ENCODE measurements at places on chromosomes 5 and 9.
A peak's percentile ranks its signal among the peaks of the same experiment; 100 is the strongest.

- DNase-seq: no peak
These were observed 73.0 kb downstream of the C9orf85 start for GRCh38 chr9:71984403-71984802.

- no peak for DNase-seq
These were observed 89.5 kb downstream of the NSUN2 start for GRCh38 chr5:6543346-6543730.

GRCh38 chr9:75930730-75931321 lies 40.4 kb downstream of the PCSK5 start:
- DNase-seq: no peak

GRCh38 chr5:1552521-1553255 lies 28.9 kb upstream of the LPCAT1 start:
- DNase-seq: no peak

- DNase-seq: no peak
These were observed 103.1 kb downstream of the SERINC5 start for GRCh38 chr5:80152778-80153177.

GRCh38 chr9:105070176-105070575 lies 142.2 kb upstream of the ABCA1 start:
- no peak for DNase-seq

DNA sequence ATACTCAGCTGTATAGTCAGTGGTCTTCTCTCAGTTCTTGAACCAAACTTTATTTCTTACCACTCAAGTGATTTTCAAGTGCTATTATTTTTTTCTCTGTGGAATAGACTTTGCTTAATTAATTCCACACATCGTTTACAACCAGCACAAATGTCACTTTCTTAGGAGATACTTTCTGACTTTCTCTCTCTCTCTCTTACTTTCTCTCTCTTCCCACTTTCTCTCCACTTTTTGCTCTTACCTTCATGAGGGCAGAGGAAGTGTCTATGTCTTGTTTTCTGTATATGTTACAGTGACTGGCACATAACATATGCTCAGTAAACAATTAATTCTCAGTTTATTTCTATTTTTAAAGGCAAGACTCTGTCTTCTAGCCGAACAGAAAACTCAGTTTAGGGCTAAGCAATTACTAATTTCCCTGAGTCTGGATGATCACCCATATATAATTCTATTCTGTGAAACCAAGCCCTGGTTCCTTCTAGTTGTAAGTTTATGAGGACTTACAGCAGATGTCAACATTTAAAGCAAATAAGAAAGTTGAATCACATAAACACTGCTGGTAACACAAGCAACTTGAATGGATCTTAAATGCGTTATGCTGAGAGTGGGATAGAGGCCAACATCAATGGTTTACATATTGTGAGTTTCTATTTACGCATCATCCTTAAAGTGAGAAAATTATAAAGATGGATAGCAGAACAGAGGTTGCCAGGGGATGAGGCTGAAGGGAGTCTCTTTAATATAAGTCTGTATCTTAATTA lies 791.4 kb downstream of the MTRR start:
- DNase-seq: no peak

DNA sequence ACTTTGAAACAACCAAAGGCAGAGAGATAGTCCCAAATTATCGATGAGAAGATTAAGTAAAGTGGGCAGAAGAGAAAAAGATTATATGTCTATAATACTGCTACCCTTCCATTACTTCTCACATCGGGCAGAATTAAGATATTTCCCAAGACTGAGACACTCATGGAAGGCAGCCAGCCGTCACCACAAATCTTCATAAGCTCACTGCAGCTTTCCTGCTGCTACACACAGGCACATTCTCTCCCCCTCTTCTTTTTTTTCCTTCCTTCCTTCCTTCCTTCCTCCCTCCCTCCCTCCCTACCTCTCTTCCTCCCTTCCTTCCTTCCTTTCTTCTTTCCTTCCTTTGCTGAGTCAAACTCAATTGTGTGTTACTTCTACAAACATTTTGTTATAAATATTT lies 58.7 kb upstream of the SPATA31C2 start:
- no peak for DNase-seq

GRCh38 chr5:17118631-17119030 lies 98.8 kb upstream of the BASP1 start:
- DNase-seq: no peak

DNA sequence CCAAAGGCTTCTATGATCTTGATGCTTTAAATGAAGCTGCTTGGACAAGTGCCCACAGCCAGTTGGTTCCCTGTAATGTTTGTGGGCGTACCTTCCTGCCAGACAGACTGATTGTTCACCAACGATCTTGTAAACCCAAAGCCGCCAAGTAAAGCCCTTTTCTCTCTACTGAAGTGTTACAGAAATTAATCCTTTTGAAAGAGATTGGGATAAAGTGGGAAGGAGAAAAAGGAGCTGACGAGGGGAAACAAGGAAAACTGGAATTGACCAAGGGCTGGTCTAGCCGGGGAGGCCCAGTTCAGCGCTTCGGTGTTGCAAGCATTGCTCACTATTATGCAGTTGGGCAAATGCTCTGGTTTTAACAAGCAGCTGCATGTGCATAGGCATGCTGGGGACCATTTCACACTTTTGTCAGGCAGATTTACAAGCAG lies 53.2 kb downstream of the ZNF474 start:
- no peak for DNase-seq

- no peak for DNase-seq
These were observed 194.1 kb downstream of the CACNA1B start for GRCh38 chr9:138071731-138072130.

DNA sequence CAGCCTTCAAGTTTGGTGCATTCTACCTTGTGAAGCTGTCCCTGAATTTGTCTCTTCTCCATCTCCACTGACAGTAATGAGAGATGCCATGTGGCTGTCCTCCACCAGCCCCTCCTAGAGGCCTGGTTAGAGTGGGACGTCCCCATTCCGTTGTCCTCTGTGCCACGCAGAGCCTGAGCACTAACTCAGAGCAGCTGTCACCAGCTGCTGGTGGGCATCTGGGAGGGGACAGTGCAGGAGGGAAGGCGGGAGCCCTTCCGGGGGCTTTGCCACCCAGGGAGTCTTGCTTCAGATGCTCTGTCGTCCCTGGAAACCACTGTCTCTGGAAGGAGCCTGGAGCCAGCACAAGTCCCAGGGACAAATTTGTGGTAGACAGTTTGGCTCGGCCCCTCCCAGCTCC lies 78.6 kb downstream of the PDZD2 start:
- DNase-seq: no peak

- no peak for DNase-seq
These were observed 199.9 kb downstream of the ADAMTS12 start for GRCh38 chr5:33691856-33692255.

DNA sequence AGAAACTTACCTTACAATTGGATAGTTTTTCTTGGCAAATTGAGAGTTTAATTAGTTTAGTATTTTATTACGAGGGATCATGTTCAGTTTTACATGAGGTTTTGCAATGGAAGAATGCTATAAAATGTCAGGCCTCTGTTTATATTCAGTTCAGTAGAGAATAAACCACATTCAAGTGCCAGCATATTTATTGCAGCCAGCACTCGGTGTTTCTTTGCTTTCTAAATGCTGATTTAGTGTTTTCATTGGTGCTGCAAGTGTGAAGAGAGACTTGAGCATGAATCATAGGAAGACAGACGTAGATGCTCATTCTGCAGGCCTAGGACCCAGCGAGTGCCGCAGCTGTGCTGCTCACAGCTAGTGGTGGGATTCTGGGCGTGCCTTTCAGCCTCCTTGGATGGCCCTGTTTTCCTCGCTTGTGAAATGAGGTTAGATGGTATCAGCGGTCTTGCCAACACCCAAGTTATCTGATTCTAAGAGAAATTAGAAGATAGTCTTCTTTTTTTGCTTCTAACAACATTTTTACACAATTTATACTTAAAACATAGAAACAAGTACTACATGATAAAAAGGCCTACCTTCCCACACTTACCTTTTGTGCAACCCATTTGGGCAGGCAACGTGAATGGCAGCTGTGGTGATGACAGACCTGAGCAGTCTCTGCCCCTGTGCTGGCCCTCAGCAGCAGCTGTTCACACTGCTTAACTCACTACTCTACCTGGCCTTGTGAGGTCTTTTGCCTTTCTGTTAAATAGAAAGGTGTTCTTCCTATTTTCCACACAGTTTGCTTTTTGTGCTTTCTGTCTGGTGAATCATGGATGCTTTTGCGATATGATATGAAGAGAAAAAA lies 26.8 kb upstream of the TNFAIP8 start:
- peak; percentile 61 for DNase-seq

DNA sequence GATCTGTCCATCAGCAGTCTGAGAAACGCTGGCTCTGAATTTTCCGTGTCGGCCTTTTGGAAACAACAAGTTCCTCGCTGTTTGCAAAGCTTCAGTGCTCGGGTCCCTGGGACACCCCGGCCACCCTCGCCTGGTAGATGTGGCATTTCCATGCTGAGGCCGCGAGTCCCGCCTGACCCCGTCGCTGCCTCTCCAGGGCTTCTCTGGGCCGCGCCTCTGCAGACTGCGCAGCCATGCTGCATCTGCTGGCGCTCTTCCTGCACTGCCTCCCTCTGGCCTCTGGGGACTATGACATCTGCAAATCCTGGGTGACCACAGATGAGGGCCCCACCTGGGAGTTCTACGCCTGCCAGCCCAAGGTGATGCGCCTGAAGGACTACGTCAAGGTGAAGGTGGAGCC lies 4.7 kb downstream of the NTNG2 start:
- DNase-seq: no peak

GRCh38 chr5:1538276-1538675 lies 14.5 kb upstream of the LPCAT1 start:
- DNase-seq: no peak

GRCh38 chr5:109045710-109046109 lies 298.0 kb downstream of the FER start:
- no peak for DNase-seq

DNA sequence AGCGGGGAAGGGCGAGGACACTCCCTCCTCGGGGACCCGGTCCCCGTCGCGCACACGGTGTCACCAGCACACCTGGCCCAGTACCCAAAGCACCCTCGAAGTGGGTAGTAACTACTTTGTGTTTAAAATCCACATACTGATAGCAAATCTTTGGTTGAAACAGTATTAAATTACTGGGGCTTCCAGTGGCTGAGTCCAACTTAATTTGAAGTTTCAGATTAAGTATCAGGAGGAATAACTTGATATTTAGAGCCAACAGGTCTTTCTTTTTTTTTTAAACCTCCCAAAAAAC lies 615 bp downstream of the ATG10 start:
- no peak for DNase-seq

DNA sequence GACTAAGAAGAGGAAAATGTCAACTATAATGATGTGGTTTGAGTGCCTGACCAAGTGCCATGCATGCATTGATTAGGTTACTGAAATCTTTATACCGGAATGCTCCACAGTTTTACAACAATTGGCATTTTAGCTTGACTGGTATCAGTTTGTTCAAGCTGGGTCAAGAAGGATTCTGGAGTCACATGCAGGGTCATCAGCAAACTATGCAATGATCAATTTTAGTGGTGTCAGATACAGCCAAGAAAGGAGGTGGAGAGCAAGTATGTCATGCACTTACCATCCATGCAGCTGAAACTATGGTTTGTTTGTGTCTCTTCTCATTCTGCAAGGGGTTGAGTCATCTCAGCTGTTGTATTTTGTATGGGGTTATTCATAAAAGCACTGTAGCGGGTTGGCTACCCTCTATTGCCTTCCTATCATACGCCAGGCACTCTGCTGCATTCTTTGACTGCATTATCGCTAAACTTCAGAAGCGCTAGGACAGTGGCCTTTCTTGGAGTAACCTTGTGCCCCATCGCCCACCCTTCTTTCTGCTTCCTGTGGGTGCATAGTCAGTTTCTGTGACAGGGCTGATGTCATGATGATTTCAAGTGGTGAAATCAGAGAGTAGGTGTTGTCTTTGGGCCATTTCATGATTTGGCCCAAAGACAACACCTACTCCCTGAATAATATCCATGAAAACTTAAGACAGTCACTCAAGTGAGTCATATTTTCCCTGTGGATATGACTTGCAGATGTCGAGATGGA lies 145.4 kb downstream of the MTX3 start:
- DNase-seq: no peak

DNA sequence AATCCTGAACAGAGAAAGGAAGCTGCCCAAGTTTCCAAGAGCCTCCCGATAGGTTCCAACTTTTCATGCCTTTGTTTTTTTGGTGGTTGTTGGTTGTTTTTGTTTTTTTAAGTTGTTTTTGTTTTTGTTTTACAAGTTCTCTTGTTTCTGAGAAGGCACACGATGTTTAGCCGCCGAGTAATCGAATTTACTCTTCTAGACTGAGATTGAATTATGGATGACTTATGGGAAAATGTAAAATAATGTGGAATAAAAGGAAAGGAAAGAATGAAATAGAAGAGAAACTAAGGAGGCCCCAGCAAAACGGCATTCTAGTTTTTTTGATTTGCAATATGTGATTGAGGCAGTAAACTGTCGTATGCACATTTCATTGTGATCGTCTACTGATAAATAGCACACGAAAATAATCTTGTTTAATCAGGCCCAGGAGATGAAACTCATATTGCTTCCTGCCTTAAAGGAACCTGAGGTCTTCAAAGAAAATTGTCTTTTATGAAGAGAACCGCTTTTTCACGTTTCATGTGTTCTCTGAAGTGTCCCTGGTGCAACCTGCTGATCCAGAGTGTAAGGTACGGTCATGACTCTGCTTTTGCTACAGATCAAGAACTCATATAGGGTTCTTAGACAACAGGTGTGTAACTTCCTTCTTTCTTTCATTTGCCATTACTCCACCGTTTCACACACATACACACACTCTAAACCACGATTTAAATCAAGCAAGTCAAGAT lies 1.3 kb upstream of the GNAQ start:
- DNase-seq: no peak

DNA sequence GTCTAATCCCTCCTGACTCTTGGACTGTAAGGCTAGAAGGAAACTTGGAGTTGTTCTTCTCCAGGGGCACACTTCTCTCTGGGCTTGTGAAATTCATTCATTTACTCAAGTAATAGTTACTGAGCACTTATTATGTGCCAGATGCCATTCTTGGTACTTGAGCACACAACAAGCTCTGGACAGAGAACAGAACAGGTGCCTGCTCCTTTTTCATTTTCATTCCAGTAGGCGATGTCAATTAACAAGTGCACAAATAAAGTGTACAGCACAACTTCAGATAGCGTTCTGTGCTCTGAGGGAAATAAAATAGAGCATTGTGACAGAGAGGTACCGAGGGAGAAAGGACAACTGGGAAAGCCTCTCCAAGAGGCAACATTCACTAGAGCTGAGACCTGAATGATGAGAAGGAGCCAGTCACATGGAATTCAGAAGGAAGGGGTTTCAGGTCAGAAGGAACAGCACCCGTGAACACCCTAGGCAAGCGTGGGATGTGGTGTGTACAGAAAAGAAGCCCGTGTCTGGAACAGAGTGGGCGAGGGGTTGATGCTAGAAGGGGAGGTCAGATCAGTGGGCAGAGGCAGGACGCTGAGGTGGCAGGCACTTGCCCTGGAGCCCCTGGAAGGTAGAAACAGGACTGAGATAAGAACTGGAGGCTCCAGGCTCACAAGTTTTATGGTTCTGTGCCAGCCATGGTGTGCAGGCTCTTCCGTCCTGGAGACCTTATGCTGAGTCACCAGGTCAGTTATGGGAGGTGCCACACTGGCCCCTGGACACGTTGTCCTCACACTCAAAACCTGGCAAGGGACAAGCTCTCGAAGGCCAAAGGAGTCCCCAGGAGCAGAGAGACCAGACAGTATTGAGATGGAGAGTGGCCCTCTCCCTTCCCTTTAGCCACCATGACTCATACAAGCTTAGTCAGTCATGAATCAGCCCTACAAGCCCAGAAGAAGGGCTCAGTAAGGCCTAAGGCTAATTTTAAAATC lies 7.2 kb upstream of the ABLIM3 start:
- DNase-seq: no peak

- no peak for DNase-seq
These were observed 1688.4 kb upstream of the CDH9 start for GRCh38 chr5:28726815-28727214.

GRCh38 chr9:12091865-12092527 lies 601.2 kb upstream of the TYRP1 start:
- no peak for DNase-seq

GRCh38 chr9:125649315-125649714 lies 57.7 kb downstream of the MAPKAP1 start:
- DNase-seq: peak; percentile 23
